Stimulated activated CD8-positive, alpha-beta memory T cell treated with anti-CD3 and anti-CD28 coated beads, Interleukin-15, amount 100 ng/mL, for 24 hours (primary cell): ENCODE measurements at places on chromosomes 2 and 18.

- DNase-seq: no peak
Measured at GRCh38 chr18:34729264-34729663, 19.2 kb downstream of the DTNA start.

DNA sequence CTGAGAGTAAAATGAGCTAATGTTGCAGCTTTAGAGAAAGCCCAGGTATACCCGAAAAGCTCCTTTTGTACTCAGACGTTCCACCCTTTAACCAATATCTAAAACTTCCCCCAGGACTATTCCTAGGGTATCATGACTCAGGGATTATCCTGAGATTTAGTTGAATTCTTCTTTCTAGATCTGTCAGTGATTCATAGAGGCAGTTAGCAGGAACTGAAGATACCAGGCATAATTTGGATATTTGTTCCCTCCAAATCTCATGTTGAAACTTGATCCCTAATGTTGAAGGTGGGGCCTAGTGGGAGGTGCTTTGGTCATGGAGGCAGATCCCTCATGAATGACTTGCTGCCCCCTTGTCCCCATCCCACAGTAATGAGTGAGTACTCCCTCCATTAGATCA is 161.2 kb upstream of the LRP1B start:
- DNase-seq: no peak

- DNase-seq: no peak
Measured at GRCh38 chr2:56185101-56185581, 1.4 kb downstream of the CCDC85A start.

DNA sequence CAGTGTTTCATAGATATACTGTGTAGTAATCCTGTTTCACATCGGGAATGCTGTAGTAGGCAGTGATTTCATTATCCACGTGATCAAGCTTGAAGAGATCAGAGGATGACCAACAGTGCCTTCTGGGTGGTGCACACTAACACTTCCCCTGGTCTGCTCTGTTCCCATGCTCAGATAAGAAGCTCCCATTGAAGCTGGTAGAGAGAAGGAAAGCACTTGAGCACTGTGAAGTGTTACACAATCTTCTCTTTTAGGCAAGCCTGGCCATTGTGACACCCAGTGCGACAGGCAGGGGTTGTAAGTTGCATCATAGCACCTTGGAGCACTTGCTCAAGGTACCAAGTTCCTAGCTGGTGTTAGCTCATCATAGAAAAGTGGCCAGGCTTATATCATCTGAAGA is 30.6 kb upstream of the GPD2 start:
- no peak for DNase-seq

- DNase-seq: no peak
Measured at GRCh38 chr2:74504591-74504990, 2.9 kb downstream of the PCGF1 start.

DNA sequence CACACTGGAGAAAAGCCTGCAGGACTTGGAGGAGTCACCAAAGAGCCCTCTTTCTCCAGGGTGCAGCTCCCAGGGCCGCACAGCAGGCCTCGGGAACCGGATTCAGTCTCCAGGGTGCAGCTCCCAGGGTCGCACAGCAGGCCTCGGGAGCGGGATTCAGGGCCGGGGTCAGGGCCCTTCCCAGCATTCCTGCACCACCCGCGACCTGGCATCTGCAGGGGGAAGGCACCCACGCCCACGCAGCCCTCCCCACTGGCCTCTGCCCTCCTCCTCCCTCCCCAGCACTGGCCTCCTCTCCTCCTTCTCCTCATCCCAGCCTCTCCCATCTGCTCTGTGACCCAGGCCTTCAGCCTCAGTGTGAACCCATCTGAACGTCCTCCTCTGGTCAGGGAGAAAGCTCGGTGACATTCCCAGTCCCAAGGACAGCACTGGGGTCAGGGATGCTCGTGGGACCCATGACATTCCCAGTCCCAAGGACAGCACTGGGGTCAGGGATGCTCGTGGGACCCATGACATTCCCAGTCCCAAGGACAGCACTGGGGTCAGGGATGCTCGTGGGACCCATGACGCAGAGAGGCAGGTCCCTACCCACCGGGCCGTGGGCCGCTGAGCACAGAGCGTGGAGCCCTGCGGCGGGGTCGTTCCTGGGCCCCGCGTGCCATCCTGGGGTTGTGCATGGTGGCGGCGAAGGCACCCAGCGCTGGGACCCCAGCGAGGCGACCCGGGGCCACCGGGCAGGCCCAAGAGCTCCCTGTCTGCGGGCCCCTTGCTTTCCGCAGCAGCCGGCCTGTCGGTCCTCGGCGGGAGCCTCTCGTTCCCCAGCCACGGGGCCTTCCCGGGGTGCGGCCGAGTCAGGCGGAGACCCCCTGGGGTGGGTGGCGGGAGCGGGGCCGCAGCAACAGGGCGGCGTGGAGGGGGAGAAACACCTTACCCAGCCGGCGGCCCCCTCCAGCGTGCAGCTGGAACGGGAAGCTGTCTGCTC is 550.2 kb upstream of the SALL3 start:
- no peak for DNase-seq
